ENCODE measurements at places on chromosomes 2 and 18.

- DNase-seq, result no peak
These were observed 103.2 kb downstream of the NCOA1 start for GRCh38 chr2:24594283-24594682.

DNA sequence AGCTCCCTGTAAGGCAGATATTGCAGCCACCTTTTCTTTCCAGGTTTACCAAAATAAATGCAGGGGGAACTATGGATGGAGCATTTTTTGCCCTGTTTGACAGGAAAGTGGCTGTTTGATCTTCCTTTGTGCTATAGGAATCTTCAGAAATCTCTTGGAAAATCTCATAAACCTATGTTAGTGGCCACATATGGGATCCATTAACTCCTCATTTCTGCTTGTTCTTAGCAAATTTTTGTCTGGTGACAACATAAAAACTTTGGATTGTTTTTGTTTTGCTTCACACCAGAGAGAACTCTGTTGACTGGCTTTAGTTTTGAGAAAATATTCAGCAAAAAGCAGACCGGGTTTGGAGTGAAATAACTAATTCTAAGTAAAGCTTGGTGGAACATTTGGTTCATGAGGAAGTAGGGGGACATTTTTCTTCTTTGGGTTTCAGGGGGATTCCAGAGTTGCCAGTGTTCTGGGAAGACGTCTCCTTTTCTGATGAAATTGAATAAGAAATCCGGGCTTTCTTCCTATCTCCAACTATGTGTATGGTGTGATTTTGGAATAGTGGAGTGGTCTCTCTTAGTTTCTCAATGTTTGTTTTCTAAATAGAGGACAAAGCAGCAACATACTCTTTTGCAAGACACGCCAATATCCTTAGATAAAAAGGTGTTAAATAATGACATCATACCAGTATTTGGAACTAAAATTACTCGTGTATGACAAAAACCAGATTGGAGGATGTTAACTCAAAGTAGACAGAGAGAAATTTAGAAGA is 174.4 kb downstream of the ICOS start:
- DNase-seq, result no peak

DNA sequence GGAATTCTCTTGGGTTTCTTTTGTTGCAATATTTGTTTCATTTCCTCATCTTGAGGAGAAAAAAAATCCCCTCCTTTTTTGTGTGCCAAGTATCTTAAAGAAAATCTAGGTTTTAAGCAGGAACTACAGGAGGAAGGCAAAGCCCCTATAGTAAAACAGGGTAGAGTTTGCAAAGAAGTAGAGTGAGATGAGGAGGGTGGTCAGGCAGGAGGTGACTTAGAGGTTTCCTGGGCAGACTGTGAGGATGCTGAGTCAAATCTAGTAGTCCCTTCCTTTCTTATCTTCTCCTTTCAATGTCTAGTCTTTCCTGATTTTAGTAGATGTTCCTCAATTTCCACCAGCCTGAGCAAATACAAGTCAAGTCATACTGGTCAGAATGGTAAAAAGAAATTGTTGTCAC is 222.5 kb downstream of the PMAIP1 start:
- DNase-seq, result no peak

- no peak for DNase-seq
These were observed 79.7 kb downstream of the PDK1 start for GRCh38 chr2:172635548-172635947.

- no peak for DNase-seq
These were observed 257.9 kb downstream of the BCL11A start for GRCh38 chr2:60295636-60295962.

DNA sequence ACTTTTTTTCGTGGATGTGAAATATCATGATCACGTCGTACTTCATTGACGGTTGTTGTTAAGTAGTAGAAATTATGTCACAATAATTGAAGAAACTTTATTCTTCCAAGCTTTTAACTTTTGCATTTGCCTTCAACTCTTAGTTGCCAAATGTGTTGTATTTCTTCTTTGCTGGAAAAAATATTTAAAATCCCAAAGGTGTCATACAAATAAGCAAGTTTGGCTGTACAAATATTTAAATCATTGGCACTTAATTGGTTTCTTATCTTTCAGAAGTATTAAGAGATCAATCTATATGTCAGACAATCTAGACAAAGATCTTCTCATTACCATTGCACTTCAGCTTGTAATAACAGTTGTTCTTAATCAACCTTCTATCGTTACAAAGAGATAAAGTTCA is 204.0 kb upstream of the HDAC4 start:
- DNase-seq, result no peak

DNA sequence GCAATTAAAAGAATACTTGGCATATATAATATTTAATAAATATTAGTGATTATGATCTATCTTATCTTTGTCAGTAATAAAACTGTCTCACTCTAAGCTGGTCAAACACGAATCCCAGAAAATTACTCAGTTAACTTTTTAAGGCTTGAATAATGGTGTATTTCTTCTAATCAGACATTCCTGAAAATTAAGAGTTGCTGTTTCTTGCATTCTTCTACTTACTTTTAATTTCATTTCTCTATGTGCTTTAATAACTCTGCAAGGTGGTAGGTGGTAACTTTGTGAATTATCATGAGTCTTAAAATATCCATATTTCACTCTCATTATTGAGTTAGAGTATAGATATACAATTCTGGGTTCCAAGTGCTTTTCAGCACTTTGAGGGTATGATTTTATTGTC is 3.1 kb upstream of the SERPINB10 start:
- no peak for DNase-seq

- DNase-seq, result no peak
These were observed 152.4 kb downstream of the MGAT5 start for GRCh38 chr2:134406311-134406710.

DNA sequence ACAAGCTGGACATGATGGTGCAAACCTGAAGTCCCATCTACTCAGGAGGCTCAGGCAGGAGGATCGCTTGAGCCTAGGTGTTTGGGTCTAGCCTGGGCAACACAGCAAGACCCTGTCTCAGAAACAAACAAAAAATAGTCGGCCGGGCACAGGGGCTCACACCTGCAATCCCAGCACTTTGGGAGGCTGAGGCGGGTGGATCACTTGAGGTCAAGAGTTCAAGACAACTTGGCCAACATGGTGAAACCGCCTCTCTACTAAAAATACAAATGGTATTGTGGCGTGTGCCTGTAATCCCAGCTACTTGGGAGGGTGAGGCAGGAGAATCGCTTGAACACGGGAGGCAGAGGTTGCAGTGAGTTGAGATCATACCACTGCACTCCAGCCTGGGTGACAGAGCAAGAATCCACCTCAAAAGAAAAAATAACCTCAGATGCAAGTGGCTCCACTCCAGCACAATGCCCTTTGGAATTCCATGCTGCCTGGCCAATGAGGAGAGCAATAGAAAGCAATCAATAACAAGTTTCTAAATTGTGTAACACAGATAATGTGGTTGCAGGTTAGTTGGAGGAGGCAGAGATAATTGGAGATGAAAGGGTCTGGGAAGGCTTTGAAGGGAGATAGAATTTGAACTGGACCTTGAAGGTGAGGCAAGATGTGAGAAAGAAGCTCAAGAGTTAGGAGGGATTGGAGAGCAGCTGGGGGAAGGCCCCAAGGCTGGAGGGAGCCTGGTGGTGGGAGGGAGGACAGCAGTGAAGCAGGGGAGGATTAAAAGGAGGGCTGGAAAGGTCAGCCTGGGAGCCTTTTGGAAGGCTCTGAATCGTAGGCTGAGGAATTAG is 6.0 kb downstream of the TTC31 start:
- DNase-seq, result no peak

- no peak for DNase-seq
These were observed 15.7 kb downstream of the CRIM1 start for GRCh38 chr2:36371070-36371874.

- DNase-seq, result no peak
These were observed 14.3 kb downstream of the EDAR start for GRCh38 chr2:108974674-108975073.

DNA sequence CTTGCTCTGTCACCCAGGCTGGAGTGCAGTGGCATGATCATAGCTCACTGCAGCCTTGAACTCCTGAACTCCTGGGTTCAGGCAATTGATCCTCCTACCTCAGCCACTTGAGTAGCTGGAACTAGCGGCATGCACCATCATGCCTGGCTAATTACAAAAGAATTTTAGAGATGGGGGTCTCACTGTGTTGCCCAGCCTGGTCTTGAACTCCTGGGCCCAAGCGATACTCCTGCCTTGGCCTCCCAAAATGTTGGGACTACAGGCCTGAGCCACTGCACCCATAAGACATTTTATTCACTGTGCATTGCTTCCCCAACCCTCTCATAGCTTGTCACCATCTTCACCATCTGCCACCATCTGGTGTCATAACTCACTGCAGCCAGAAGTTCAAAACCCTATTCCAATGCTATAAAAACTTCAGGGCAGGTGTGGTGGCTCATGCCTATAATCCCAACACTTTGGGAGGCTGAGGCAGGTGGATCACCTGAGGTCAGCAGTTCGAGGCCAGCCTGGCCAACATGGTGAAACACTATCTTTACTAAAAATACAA is 78.7 kb downstream of the NCAPH start:
- DNase-seq, result no peak

DNA sequence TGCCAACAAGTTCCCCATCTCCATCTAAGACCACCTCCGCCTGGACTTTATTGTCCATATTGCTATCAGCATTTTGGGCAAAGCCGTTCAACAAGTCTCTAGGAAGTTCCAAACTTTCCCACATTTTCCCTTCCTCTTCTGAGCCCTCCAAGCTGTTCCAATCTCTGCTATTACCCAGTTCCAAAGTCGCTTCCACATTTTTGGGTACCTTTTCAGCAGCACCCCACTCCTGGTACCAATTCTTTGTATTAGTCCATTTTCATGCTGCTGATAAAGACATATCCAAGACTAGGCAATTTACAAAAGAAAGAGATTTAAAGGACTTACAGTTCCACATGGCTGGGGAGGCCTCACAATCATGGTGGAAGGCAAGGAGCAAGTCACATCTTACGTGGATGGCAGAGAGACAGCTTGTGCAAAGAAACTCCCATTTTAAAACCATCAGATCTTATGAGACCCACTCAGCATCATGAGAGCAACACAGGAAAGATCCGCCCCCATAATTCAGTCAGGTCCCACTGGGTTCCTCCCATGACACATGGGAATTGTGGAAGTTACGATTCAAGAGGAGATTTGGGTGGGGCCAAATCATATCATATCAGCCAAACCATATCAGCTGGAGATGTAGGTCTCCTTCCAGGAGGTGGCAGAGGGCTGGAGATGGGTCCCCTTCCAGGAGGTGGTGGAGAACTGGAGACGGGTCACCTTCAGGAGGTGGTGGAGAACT is 19.8 kb upstream of the TXNDC2 start:
- no peak for DNase-seq

- no peak for DNase-seq
These were observed 127.0 kb upstream of the CHST9 start for GRCh38 chr18:27312153-27312552.

DNA sequence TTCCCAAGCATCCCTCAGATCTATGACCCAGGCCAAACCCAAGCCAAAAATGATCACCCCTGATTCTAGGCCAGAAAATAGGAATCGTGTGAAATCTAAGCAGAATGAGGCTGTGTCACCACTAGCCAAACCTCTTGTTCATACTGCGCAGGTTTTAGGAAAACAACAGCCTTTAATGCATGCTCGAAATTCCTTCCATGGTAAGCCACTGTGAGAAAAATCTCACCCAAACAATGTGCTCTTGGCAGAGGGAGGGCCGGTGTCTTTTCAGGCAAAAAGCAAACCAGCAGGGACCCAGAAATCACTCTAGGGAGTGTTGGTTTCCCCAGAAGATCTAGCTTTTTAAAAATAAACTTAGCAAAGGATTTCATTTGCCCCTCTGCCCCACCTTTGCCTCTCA is 71.2 kb upstream of the FOSL2 start:
- no peak for DNase-seq

GRCh38 chr18:78367996-78368395 is 611.6 kb upstream of the SALL3 start:
- no peak for DNase-seq

DNA sequence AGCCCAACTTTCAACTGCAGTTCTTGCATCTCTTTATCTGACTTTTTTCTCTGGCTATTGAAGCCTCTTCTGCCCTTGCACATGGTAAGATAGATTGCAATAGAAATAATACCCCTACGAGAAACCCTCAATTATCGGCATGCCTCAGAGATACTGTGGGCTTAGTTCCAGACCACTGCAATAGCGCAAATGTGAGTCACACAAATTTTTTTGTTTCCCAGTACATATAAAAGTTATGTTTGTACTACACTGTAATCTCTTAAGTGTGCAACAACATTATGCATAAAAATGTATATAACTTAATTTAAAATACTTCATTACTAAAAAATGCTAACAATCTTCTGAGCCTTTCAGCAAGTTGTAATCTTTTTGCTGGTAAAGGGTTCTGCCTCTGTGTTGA is 124.7 kb downstream of the PDE1A start:
- DNase-seq, result no peak

GRCh38 chr2:77268626-77269025 is 253.6 kb downstream of the LRRTM4 start:
- no peak for DNase-seq

- DNase-seq, result no peak
These were observed 251.7 kb downstream of the NDUFA10 start for GRCh38 chr2:239773228-239774141.

- no peak for DNase-seq
These were observed 266.9 kb upstream of the DSEL start for GRCh38 chr18:67783196-67783946.

- no peak for DNase-seq
These were observed 310.0 kb downstream of the DPP10 start for GRCh38 chr2:114752425-114752824.

DNA sequence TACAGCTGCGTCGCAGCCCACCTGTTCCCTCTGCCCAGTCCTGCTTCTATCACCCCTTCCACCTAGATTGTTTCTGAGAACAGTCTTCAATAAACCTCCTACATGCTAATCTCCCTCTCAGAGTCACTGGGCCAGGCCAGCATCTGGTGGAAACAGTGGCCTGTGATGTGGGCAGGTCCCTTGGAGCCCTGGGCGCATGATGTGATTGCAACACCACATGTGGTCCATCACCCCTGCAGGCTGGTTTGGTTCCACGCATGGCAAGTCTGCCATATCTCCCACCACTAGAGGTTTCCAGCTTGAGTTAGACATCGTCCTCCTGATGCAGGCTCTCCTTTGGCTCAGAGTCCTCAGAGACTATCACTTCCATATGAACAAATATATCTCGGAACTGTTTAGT is 83.5 kb downstream of the PRKCE start:
- DNase-seq, result no peak

DNA sequence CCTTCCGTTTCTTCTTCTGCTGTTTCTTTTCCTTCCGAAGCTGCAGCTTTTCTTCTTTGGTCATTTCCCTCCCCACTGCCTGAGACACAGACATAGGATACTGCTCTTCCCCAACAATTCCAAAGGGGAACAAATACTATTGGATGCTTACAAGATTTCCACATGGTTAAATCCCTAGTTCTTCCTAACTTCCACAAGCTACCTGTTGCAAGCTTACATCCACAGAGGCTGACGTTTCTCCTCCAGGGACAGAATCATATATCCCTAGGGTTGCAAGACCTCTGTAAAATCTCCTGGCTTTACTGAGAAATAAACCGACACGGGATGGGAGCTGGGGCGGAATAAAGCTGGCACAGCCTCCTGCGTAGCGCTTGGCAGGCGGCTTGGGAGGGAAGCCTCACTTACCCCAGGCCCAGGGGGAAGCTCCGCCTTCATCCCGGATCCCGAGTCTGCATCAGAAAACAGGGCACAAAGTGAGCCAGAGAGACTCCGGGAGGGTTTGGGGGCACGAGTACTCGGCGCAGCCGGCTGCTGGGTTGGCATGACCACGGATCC is 590 bp downstream of the EIF2B4 start:
- DNase-seq, result no peak

- DNase-seq, result no peak
These were observed 692 bp upstream of the WNT6 start for GRCh38 chr2:218858671-218859555.

All from CD4-positive, alpha-beta T cell treated with Interleukin-6 at 100 ng/mL for 8 hours (primary cell).